ENCODE measurements at places on chromosomes 16 and 17. TPM values are rescaled to one million over a fixed set of nuclear protein-coding genes. Genes with fewer than 3 reads are reported as not detected.

The GJD3 gene
- total RNA-seq: not detected

DNA sequence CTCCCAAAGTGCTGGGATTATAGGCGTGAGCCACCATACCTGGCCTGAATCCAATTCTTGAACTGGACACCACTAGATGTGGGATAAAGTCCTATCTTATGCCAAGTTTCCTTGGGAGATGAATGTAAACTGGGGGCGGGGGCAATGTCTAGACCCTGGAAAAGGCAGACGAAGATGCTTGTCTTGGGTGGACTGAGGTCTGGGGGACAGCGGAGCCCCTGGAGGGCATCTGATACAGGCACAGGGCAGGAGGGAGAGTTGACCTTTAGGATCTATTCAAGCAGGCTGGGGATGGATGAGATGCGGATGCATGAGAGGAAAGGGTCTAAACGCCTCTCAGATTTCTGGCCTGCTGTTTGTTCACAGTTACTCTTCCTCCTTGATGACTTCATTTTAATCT lies 11.7 kb downstream of the C1QTNF1 start:
- no peak for DNase-seq

DNA sequence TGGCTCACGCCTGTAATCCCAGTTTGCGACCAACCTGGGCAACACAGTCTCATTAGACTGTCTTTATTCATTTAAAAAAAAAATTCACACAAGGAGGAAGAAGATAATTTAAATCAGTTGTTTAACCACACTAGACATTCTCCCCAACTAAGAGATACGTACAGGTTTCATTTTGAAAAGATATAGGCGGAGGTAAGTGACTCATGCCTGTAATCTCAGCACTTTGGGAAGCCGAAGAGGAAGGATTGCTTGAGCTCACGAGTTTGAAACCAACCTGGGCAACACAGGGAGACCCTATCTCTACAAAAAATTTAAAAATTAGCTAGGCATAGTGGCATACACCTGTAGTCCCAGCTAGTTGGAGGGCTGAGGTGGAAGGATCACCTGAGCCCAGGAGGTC lies 5.3 kb downstream of the CMTM4 start:
- no peak for DNase-seq

DNA sequence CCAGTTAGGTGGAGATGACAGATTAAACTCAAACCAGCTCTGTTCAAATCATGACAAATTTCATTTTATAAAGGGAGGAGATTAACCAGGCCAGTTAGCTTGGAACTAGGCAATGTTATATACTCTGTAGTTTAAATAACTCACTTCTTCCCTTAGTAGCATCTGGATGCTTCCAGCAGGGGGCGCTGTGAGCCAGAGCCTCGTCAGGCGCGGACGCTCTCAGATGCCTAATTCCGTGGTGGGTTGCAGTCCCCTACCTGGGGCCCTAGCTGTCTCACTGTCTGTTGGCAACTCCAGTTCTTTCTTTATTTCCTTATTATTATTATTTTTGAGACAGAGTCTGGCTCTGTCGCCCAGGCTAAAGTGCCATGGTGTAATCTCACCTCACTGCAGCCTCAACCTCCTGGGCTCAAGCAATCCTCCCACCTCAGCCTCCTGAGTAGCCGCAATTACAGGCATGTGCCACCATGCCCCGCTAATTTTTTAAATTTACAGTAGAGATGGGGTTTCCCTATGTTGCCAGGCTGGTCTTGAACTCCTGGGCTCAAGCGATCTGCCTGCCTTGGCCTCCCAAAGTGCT lies 17.3 kb upstream of the WFDC1 start:
- DNase-seq: peak; percentile 84

DNA sequence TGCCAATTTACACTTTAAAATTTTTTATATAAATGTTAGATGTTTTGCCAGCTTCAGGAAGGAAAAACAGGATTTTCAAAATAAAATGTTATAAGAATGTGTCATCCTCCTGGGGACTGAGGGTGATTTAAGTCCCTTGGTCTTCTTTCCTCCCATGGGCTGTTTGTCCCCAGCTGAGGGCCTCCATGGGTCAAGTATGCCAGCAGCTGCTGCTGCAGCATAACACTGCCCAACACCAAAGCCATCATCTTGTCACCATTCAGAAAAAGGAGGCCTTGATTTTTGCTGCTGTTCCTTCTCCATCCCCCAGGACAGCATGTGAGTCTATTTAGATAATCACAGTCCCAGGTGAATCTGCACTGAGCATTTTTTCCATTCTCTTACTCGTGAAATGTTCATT lies 188.5 kb downstream of the LGALS9B start:
- DNase-seq: no peak

DNA sequence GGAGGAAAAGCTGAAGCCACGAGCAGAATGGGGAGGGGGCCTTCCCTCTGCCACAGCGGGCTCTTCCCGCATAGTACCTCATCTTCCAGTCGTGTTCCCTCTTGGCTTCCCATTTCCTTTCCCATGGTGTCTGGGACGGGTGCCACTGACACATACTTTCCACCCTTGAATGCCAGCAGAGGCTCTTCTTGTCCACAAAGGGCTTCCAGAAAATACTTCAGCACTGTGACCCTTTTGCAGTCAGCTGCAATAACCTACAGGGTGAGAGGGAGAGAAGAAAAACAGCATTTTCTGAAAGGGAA lies 30.7 kb downstream of the HIC1 start:
- no peak for DNase-seq

- DNase-seq: no peak
These were observed 2292.8 kb downstream of the TP53TG3F start for GRCh38 chr16:35752012-35752772.

GRCh38 chr16:20669679-20670078 lies 27.8 kb downstream of the ACSM1 start:
- DNase-seq: no peak

- DNase-seq: no peak
These were observed 1.1 kb upstream of the KPNA2 start for GRCh38 chr17:68034452-68034776.

The EVPL gene
- not detected for total RNA-seq
